GM23248 (cell line): ENCODE measurements at places on chromosomes 1 and 21. TPM values are rescaled to one million over a fixed set of nuclear protein-coding genes. Genes with fewer than 3 reads are reported as not detected.

GRCh38 chr1:1956586-1957532 lies 37.8 kb upstream of the TMEM52 start:
- H3K27ac ChIP-seq, result no peak overlapping the region
- DNase-seq, result no peak
- H3K4me1 ChIP-seq, result no peaks in the 10 kb centered on the region
- H3K36me3 ChIP-seq, result no peaks in the 10 kb centered on the region

DNA sequence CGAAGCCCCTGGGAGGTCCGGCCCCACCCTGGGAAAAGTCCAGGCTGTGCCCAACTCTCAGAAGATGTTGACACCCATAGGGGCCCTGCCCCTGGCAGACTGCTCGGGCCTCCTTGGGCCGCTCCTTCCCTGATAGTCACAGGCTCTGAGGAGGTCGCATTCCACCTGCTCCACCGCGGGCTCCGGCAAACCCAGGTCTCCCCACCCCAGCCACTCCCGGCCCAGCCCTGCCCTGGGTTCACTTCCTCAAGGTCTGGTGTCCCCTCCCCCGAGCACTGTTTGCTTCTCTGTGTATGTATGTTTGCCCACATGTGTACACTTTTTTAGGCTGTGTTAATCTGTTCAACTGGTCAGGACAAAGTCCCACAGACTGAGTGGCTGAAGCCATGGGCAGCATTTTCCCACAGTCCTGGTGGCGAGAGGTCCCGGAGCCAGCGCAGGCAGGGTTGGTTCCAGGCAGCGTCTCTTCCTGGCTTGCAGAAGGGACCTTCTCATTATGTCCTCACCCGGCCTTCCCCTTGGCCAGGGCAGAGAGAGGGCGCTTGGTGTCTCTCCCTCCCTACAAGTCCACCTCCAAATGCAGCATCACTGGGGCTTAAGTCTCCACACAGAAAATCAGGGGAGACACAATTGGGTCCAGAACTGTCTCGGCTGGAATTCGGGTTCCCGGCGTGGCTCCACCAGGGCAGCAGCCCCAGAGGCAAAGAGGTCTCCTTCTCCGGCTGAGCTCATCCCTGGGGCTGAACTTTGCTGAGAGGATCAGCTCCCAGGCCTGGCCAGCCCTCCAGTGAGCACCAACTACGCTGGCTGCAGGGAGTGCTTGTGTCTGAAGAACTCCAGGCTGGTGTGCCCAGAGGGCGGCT lies 10.5 kb upstream of the PRXL2B start:
- no peak for DNase-seq
- H3K27me3 ChIP-seq, result peaks cover 14% of the 10 kb centered on the region
- no peak overlapping the region for H3K27ac ChIP-seq
- H3K4me3 ChIP-seq, result no peak overlapping the region
- H3K36me3 ChIP-seq, result no peaks in the 10 kb centered on the region
- no peaks in the 10 kb centered on the region for H3K4me1 ChIP-seq

GRCh38 chr1:92784021-92784638 lies 778 bp downstream of the EVI5 start:
- no peaks in the 10 kb centered on the region for H3K27me3 ChIP-seq
- H3K4me3 ChIP-seq, result peak overlapping the region; percentile 73
- H3K4me1 ChIP-seq, result 0 out of 2 replicates have a peak, but pooled peaks cover 11% of the 10 kb centered on the region
- H3K36me3 ChIP-seq, result no peaks in the 10 kb centered on the region
- DNase-seq, result peak; percentile 86

DNA sequence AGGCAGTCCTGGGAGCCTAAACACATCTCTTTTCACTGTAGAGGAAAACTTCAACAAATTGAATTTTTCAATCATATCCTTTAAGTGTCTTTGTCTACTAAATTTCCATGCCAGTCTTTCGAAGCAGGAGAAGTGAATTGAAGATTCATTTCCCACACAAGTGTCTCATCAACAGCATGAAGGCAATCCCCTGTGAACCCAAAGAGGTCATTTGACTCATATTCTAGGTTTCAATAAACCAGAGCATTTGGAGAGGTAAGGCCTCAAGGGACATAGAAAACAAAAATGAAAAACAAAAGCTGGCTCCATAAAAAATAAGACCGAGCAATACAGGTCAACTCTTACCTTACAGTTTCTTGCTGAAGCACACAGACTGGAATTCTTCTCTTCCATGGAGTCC lies 94.1 kb upstream of the ATP1B1 start:
- H3K4me3 ChIP-seq, result no peak overlapping the region
- H3K27ac ChIP-seq, result no peak overlapping the region
- no peak for DNase-seq
- H3K36me3 ChIP-seq, result no peaks in the 10 kb centered on the region
- H3K27me3 ChIP-seq, result peaks cover 9% of the 10 kb centered on the region

DNA sequence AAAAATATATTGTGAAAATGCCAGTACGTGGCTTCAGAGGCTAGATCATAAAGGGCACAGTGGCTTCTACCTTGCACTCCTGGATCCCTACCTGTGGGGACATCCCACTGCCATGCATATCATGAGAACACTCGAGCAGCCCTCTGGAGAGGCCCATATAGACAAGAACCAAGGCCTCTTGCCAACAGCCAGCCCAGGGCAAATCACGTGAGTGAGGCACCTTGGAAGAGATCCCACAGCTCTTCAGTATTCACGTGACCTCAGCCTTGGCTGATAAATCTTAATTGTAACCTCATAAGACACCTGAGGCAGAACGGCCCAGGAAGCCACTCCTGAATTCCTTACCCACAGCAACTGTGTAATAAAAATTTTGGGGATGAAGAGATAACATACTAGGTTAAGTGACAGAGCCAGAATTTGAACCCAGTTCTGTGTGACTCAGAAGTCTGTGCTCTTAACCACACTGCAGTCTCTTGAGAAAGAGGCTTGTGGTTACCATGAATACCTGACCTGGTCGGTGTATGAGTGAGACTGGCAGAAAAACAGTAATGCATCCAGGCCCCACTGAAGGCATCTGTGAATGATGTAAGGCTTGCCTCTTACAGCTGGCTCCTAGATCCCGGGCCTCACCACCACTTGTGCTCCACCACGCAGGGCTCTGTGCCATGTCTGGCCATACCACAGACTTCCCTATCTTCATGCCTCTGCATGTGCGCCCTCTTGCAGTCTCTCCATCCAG lies 6.9 kb upstream of the A3GALT2 start:
- peak; percentile 98 for DNase-seq
- no peak overlapping the region for H3K4me3 ChIP-seq
- H3K27ac ChIP-seq, result peak overlapping the region; percentile 68
- peaks cover 69% of the 10 kb centered on the region for H3K36me3 ChIP-seq
- peaks cover 17% of the 10 kb centered on the region for H3K4me1 ChIP-seq
- H3K27me3 ChIP-seq, result no peaks in the 10 kb centered on the region

DNA sequence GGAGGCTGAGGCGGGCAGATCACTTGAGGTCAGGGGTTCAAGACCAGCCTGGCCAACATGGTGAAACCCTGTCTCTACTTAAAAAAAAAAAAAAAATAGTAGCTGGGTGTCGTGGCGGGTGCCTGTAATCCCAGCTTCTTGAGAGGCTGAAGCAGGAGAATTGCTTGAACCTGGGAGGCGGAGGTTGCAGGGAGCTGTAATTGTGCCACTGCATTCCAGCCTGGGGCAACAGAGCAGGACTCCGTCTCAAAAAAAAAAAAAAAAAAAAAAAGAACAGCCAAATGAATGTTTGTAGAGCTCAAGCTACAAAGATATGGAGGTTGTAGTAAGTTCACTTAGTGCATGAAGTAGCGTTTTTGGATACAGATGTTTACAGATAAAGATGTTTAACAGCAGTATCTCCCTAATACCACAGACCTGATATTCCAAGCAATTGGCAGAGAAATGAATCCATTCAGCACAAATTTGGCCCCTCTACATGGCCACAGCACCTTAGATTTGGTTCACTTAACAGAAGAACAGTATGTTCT lies 49.5 kb upstream of the IPO9 start:
- H3K4me3 ChIP-seq, result no peak overlapping the region
- peaks cover 62% of the 10 kb centered on the region for H3K4me1 ChIP-seq
- H3K36me3 ChIP-seq, result peaks cover 45% of the 10 kb centered on the region
- peak overlapping the region; percentile 97 for H3K27ac ChIP-seq
- no peaks in the 10 kb centered on the region for H3K27me3 ChIP-seq
- DNase-seq, result no peak

DNA sequence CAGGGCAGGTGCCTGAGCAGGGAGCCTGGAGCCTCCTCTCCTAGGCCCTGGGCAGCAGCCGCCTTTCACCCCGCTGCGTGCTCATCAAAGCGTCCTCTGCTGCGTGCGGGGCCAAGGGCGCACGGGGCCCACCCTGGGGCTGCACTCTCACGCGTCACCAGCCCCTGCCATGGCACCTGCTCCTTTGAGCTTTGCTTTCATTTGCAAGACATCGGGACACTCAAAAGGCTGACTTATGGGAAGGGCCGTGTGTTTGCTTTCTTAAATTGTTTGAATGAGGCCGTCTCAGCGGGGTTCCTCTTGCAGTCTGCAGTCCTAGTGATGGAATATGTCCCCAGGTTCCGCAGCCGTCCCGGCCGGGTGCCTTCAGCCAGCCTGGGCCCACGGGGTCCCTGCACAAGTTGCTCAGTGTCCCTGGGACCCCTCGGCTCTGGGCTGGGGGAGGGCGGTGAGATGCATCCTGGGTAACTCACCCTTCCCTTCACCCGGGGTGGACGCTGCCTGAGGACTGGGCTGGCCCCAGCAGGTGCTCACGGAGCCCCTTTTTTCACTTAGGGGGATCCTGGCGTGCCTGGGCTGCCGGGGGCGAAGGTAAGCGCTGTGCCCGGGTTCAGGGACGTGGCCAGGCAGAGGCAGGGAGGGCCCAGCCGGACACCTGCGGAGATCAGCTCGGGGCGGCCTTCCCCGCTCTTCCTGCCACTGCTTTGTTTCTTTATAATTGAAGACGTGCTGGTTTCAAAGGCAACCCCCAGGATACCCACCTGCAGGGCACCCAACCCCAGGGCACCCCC lies 53.1 kb downstream of the SLC19A1 start:
- H3K36me3 ChIP-seq, result no peaks in the 10 kb centered on the region
- no peak overlapping the region for H3K4me3 ChIP-seq
- DNase-seq, result no peak
- H3K27me3 ChIP-seq, result no peaks in the 10 kb centered on the region

DNA sequence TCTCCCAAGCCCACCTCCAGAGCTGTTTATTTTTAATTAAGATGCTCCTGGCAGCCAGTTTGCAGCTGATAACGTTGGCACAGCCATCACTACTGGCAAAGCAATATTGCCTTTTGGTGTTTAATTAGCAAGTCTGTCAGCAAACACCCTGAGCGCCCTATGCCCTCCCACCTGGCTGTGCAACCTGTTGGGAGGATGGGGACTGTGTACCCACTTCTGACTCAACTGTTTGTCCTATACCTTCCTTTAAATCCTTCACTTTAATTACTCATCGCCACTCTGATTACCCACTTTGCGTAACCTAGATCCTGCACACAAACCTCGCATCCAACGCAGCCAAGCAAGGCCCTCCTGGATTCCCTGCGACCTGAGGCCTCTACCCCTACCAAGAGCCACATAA lies 67.1 kb downstream of the BCAR3 start:
- H3K4me3 ChIP-seq, result peak overlapping the region; percentile 64; the same call in 1 of the 2 replicates
- H3K36me3 ChIP-seq, result peaks cover 10% of the 10 kb centered on the region; the same call in 1 of the 2 replicates
- H3K27ac ChIP-seq, result peak overlapping the region; percentile 99
- H3K4me1 ChIP-seq, result peaks cover 81% of the 10 kb centered on the region

- DNase-seq, result peak; percentile 86
- H3K4me3 ChIP-seq, result peak overlapping the region; percentile 60
- peaks cover 15% of the 10 kb centered on the region for H3K4me1 ChIP-seq
- H3K36me3 ChIP-seq, result no peaks in the 10 kb centered on the region
These were observed 66.0 kb downstream of the VCAM1 start for GRCh38 chr1:100785470-100786052.

DNA sequence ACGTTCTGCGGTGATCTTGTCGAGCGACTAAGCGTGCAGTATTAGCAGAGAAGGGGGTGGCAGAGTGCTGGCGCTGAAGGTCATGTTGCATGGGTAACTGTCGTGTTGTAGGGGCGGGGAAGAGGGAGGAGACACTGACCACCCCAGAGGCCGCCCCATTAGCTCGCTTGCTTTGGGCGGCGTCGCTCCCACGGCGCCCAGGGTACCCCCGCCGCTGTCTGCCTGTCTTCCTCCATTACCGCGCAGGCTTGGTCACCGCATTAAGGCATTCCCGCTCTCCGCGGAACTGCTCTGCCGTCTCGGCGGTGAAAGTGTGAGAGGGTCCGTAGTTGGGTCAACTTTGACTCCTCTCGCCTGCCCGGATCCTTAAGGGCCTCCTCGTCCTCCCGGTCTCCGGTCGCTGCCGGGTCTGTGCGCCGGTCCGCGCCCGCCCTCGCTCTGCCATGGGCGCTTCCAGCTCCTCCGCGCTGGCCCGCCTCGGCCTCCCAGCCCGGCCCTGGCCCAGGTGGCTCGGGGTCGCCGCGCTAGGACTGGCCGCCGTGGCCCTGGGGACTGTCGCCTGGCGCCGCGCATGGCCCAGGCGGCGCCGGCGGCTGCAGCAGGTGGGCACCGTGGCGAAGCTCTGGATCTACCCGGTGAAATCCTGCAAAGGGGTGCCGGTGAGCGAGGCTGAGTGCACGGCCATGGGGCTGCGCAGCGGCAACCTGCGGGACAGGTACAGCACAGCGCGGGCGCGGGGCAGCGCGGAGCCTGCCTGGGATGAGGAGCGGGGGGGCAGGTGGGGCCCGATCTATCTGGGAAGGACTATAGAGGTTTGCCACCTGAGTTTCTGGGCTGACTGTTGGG lies at the start of gene MTARC2:
Gene MTARC2 (plus strand): TSS at position 234 of the 846 bp plus-strand sequence. CDS start 210 bp downstream, at position 444.
- H3K4me3 ChIP-seq, result peak within 1 kb of the TSS; percentile 80
- H3K36me3 ChIP-seq, result no peaks in the 10 kb centered on the region
- DNase-seq, result peak; percentile 86
- H3K27ac ChIP-seq, result peak within 1 kb of the TSS; percentile 11; the same call in 1 of the 2 replicates
- no peaks in the 10 kb centered on the region for H3K4me1 ChIP-seq

GRCh38 chr1:35544976-35545375 lies 12.2 kb downstream of the KIAA0319L start:
- peaks cover 15% of the 10 kb centered on the region for H3K4me1 ChIP-seq
- H3K4me3 ChIP-seq, result no peak overlapping the region
- H3K27me3 ChIP-seq, result no peaks in the 10 kb centered on the region
- peaks cover 7% of the 10 kb centered on the region; the same call in 1 of the 2 replicates for H3K36me3 ChIP-seq
- no peak overlapping the region for H3K27ac ChIP-seq

GRCh38 chr1:224357626-224358124 lies 996 bp downstream of the CNIH4 start:
- peaks cover 8% of the 10 kb centered on the region; the same call in 1 of the 2 replicates for H3K36me3 ChIP-seq
- H3K4me1 ChIP-seq, result peaks cover 10% of the 10 kb centered on the region; the same call in 1 of the 2 replicates
- H3K4me3 ChIP-seq, result peak overlapping the region; percentile 89
- H3K27me3 ChIP-seq, result no peaks in the 10 kb centered on the region

- H3K27me3 ChIP-seq, result no peaks in the 10 kb centered on the region
- H3K4me1 ChIP-seq, result no peaks in the 10 kb centered on the region
- H3K4me3 ChIP-seq, result no peak overlapping the region
These were observed 18.1 kb upstream of the NBPF1 start for GRCh38 chr1:16631248-16632043.

Gene RYR2
- total RNA-seq, result not detected in 2 replicates

Gene ATP1A4
- total RNA-seq, result not detected in 2 replicates

Gene FLG2
- total RNA-seq, result not detected in 2 replicates

Gene CFAP107
- not detected in 2 replicates for total RNA-seq

Gene RHBDL2
- 0.22 TPM in 1 of 2 replicates, not detected in the other for total RNA-seq

Gene ADORA3
- not detected in 2 replicates for total RNA-seq

Gene USP16
- 30.2 and 33.5 TPM in 2 replicates for total RNA-seq
